AG10803 (cell line): ENCODE measurements at places on chromosomes 13 and 19.

- DNase-seq = no peak
These were observed 5.0 kb upstream of the C19orf33 start for GRCh38 chr19:38298821-38299680.

DNA sequence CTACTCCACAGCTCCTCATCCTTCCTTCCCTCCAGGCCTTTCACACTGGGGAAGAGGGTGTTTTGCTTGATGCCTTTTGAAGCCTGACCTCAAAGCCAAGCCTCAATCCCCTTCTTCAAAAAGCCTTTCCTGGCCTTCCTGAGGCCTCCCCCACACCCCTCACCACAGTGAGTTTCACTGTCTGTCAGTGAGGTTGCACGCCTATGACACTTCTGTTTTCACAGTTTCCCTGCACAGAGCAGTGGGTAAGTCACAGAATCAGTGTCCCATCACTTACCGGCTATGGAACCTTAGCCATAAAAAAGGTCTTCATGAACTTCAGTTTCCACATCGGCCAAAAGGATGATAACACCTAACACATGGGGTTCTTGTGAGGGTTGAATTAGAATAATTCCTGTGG, 371.4 kb downstream of the UQCRFS1 start:
- no peak for DNase-seq

- DNase-seq = no peak
These were observed 49.5 kb downstream of the RAP2A start for GRCh38 chr13:97483465-97483864.

DNA sequence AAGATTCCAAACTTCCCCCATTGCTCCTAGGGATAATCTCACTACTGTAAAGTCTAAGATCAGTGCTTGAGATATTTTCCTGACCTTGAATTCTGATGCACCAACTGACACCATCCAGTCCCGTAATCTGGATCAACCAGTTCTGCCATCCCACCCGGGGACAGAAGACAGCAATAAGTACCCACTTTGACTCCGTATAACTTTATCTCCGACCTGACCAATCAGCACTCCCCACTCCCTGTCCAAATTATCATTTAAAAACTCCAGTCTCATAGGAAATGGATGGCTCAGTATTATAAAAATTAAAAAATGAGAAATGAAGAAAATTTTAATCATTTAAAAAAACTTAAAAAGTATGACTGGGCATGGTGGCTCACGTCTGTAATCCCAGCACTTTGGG, 61.4 kb upstream of the ABCC4 start:
- no peak for DNase-seq

GRCh38 chr13:53064731-53065130, 36.1 kb downstream of the OLFM4 start:
- DNase-seq = no peak

DNA sequence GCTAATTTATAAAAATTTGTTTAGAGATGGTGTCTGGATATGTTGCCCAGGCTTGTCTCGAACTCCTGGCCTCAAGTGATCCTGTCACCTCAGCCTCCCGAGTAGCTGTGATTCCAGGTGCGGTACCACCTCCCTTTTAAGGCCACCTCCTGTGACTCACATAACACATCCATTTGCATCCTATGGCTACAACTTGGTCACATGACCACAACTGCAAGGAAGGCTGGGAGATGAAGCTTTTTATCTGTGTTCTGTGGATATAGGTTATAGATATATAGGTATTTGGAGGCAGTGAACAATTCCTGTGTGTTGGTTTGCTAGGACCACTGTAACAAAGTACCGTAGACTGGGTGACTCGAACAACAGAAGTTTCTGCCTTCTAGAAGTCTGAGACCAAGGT, 6.0 kb downstream of the SPACA6 start:
- no peak for DNase-seq

DNA sequence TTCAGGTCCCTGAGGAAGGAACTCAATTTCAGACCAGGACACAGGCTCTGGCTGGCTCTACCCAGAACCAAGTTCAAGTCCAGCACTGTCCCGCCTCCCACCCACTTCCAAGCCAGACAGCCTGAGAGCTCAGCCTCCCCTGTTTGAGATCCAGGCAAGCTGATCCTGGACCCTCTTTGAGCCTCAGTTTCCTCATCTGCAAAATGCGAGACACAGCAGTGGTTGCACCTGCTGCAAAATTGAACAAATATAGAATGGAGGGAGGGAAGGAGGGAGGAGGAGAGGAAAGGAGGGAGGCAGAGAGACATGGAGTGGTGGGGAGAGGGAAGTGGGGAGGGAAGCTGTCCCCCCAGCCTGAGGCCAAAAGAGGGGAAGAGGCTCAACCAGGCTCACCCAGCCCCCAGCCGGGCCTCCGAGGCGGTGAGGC, 751 bp downstream of the TMEM221 start:
- no peak for DNase-seq

GRCh38 chr13:101785858-101786257, 333.4 kb downstream of the ITGBL1 start:
- DNase-seq = peak; percentile 6
